8988T (cell line): ENCODE measurements at places on chromosomes 4 and X.
A peak's percentile ranks its signal among the peaks of the same experiment; 100 is the strongest.

DNA sequence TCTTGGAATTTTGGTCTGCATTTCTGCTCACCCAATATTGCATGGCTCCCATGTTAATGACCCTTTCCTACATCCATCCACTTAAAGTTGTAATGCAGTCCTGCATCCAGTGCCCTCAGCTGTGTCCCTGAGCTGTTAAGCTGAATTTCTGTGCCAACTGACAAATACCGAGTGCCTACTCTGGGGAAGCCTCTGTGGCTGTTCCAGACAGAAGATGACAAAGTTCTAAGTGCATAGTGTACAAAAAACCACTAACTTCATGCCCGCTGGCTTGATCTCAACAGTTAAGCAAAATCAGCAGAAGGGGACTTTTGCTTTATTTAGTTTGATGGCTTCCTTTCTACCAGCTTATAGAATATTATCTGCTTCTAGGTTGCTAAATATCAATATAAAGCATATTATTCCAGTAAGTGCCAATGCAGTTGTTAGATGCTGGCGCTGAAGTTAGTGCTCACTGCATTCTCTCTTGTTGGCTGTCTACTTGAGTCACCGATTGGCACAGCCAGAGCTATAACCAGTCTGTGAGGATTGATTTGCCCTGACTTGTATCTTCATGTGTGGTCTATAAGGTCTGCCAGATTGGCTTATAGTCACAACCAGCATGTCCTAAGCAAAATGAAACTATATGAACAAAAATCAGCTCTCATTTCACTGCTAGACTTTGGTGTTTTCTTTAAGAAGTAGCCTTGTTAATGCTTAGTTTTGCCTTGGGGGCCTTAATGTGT, 98.9 kb downstream of the KLHL8 start:
- DNase-seq, result no peak

DNA sequence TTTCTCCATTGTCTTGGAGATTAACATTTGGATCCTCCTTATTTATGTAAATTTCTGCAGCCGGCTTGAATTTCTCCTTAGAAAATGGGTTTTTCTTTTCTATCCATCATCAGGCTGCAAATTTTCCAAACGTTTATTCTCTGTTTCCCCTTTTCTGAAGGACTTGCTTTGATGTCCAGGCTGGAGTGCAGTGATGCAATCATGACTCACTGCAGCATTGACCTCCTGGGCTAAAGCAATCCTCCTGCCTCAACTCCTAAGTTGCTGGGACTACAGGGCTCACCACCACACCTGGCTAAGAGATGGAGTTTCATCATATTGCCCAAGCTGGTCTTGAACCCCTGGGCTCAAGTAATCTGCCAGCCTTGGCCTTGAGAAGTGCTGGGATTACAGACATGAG, 144.0 kb upstream of the ZXDB start:
- no peak for DNase-seq

DNA sequence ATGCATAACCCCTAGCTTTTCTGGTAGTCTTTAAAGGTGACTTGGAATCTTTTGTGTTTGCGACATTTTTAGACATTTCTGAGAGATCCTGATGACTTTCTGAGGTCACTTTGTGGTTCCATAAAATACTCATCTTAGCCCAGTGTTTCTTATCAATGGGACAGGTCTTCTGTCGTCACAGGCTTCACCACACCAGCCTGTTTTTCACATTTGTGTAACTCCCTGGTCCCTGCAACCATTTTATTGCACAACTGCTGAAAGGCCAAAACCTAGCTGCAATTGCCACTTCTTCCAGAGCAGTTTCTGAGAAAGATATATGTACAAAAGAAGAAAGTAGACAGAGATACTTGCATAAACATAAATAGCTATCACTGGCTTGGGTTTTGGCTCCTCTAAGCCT, 120.9 kb downstream of the IL15 start:
- DNase-seq, result no peak

GRCh38 chr4:80071604-80072227, 1.3 kb downstream of the ANTXR2 start:
- DNase-seq, result peak; percentile 5

GRCh38 chr4:106365613-106366012, 3.0 kb downstream of the GIMD1 start:
- no peak for DNase-seq

- no peak for DNase-seq
Measured at GRCh38 chrX:119685225-119686066, 7.5 kb downstream of the SEPTIN6 start.

DNA sequence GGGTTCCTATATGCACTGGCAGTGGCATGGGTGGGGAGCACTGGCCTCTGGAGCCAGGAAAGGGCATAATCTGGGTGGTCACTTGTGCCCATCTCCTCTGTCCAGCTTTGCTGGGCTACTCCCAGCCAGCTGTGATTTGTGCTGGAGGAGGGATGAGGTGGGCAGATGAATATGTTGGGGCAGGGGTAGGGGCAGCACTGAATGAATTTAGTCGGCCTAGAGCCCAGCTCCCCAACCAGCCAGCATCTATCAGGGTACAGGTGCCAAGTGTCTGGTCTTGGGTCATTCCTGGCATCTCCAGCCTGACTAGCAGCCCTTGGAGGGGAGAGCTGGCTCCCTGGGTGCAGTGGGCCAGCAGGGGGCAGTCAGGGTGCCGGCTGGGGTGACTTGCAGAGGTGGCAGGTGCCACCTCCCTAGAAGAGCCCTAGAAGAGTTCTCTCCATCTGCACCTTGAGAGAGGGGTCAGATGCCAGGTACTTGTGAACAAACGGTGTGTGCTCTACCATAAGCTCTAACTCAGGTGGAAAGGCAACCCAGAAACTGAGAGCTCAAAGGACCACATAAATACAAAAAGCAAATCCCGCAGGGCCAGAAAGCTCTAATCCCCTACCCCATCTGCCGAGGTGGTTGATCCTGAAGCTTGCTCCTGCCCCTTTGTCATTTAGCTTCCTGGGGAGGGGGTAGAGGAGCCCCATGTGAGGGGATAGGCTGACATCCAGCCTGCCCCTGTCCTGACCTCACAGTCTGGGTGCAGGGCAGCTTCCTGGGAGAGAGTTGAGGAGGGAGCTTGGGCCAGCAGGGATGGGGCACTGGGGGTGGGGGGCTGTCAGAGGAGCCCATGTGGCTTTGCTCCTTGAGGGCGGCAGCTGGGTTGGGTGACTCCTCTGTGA, 2.2 kb downstream of the SORCS2 start:
- peak; percentile 86 for DNase-seq

GRCh38 chr4:114263233-114263632, 283.8 kb upstream of the ARSJ start:
- DNase-seq, result no peak

DNA sequence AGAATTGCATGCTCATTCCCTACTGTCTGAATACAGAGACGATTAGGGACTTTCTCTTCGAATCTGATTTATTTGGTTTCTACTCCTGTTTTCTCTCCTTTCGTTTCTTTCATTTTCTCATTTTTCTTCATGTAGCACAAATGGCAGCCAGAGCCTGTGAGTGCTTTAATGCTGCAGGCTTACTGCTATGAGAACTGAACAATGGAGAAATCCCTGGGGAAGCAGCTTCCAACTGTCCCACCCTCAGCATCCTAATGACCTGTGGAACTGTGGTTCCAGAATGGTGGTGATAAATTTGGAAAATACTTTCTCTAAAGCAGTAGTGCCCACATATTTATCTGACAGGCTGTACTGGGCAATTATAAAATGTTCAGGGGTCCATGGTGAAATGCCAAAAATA, 930.4 kb downstream of the DMD start:
- no peak for DNase-seq

DNA sequence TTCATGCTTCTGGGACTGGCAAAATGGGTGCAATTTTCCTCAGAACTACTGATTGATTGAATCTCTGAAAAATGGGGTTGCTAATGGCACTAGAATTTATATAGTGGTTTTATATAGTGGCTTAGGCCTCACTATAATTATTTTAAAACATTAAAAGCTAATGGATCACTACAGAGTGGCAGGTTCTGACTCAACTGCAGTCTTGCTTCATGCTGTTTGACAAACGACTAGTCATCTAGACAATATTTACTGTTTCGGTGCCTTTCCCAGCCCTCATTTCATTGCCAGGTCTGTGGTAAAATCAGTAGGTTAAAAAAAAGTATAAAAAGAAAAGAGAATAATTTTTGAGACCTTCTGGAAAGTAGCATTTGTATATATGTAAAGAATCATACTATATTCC, 352.8 kb upstream of the ATOH1 start:
- DNase-seq, result no peak

- DNase-seq, result no peak
Measured at GRCh38 chr4:77910676-77911075, 48.0 kb downstream of the MRPL1 start.

DNA sequence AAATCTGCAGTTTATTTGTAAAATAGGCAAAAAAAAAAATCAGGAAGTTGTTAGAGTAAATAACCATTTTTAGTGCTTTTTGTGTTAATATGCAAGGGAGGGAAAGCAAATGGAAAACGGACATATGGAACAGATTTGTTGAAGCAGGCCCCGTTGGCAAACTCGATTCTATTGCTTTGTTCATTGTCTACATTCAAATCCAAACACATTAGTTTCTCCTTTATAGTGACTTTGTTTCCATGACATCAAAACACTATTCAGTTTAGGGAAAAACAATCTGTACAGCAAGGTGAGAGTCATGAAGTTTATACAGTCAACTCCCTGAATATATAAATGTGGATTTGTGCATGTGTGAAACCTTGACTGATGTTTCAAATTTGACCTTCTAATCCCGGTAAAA, 142.2 kb downstream of the FAM47A start:
- no peak for DNase-seq

DNA sequence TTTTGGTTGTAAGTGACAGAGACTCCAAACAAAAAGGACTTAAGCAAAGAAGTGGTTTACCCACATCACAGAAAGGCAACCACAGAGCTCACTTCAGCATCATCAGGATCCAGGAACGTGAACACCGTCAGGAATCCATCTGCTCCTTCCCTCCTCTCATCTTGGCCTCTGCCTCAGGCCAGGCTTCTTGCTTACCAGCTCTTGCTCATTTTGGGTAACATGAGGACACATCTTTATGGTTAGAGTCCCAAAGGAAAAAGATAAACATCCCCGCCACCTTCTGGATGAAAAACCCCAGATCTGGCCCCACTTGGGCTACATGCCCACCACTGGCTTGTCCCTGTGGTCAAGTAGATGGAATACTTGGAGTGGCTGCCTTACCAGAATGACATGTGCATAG, 176.8 kb upstream of the RPL34 start:
- no peak for DNase-seq

DNA sequence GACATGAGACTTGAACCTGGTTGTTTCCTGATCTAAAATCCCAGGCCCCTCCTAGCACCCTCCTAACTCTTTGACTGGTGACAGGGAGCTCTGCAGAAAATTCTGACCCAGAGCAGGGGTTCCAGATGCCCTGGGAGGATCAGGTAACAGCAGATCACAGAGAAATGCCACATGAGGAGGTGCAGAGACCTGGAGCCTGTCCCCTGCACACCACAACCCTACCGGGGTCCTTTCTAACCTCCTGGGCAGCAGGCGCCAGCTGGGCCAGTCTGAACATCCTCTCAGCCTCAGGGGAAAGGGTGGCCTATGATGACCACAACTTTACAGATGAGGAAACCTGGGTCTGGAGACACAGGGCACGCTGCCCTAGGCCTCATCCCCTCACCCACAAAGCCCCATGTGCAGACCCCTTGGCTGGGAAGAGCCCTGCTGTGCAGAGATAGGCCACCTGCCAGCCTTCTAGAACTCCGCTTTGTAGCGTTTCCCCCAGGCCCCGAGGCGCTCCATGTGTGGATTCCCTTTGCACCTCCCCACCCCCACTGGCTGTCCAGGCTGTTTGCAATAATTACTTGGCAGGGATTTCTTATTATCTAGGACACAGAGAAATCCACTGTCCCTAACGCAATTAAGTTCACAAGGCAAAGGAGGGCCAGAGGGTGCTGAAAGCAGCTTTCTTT, 36.5 kb downstream of the WDR1 start:
- peak; percentile 7 for DNase-seq

- no peak for DNase-seq
Measured at GRCh38 chr4:590313-590841, 14.3 kb upstream of the TMEM271 start.

DNA sequence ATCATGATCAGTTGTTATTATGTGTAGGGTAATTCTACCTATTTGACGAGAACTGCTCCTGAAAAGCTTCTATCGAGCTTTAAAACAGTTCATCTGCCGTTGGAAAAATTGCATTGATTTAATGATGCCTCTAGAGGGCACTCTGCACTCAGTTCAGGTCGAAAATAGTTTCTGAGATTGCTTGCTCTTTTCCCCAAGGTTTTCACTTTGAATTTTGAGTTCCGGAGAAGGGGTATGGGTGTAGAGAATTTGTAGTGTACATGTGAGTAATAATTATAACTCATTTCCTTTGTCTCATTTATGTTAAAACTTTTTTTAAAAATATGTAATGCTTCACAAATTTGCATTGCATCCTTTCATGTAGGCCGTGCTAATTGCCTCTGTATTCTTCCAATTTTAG, 28.4 kb upstream of the TNIP3 start:
- no peak for DNase-seq

DNA sequence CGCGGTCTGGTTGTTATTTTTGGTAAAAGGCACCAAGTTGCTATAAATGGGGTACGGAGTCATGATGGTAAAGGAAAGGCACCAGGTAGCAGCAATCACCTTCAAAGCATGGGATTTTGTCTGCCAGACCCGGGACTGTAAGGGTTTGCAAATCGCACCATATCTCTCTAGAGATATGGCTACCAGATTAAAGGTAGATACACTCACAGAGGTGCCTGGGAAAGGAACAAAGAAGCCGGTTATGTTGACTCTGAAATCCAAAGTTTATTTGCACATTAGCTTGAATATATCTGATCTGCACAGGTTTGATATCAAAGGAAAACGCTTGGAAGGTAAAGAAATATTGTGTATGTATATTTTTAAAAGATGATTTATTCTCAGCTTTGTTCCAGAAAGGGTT, 4.6 kb downstream of the CCKAR start:
- DNase-seq, result no peak

DNA sequence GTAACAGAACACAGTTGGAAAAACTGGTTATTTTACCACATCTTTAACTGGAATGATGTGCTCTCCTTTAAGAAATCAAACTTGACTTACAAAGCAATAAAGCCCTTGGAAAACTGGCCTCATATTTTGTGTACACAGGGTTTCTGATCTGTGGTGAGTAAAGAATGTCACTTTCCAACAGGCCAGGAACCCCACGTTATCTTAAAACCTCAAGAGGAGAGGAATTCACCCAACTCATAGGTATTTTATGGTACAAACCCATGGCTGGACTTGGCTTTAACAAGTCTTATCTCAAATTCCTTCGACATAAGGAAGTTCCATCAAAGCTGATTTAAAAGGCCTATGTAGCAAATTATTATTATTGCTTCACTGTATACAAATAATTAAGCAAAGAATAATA, 1735.1 kb downstream of the PCDH7 start:
- DNase-seq, result no peak

- DNase-seq, result no peak
Measured at GRCh38 chr4:2593003-2593402, 56.6 kb downstream of the FAM193A start.

DNA sequence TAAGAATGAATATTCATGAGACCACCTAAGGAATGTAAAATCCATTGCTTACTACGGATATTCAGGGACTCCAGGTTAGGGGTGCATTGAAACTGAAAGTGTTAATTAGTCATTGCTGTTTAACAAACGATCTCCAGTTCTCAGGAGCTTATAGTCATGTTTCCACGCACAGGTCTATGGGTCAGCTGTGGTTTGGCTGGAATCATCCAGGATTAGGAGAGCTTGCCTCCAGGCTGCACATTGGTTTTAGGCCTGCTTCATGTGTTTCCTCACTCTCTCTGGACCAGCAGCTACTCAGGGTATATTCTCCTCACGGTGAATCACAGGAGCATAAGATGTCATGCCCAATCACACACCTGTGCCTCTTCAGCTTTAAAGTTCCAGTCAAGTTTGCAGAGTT, 98.9 kb downstream of the ATXN3L start:
- no peak for DNase-seq
